SK-N-SH (cell line): ENCODE measurements at places on chromosomes 2 and 18. TPM values are rescaled to one million over a fixed set of nuclear protein-coding genes. Genes with fewer than 3 reads are reported as not detected.

DNA sequence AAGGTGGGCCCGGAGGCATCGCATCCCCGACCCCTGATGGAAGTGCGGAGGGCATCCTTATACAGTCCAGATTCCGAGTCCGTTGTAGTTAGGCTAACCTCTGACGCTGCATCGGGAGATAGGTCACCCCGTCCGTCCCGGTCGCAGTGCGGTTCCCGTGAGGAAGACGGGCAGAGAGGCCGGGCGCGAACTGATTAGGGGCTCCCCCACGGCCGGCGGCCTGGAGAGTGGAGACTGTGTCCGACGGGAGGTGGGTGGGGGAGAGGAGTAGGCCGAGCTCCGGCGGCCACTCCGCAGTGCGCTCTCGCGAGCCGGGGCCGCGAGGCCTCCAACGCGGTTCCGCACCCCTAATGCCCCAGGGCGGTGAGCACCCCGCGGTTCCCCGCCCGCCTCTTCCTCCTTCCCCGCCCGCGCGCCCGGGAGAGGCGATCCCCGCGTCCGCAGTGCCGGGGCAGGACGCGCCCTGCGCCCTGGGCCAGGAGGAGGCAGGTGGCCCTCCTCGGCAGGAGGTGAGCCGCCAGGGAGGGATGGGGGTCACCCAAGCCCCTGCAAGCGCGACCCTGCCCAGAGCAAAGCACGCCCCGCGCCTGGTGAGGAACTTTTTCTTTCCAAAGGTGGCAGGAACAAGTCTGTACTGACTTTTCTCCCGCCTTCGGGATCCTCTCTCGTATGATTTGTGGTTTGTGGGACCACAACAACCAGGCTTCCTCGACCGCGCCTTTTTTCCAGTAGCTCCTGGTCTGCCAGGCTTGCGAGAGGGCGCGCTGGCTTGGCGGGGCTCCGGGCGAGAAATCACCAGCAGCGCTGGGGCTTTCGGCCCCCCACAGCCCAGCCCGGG lies 1.4 kb upstream of the SP5 start:
- DNase-seq = peak; percentile 43

DNA sequence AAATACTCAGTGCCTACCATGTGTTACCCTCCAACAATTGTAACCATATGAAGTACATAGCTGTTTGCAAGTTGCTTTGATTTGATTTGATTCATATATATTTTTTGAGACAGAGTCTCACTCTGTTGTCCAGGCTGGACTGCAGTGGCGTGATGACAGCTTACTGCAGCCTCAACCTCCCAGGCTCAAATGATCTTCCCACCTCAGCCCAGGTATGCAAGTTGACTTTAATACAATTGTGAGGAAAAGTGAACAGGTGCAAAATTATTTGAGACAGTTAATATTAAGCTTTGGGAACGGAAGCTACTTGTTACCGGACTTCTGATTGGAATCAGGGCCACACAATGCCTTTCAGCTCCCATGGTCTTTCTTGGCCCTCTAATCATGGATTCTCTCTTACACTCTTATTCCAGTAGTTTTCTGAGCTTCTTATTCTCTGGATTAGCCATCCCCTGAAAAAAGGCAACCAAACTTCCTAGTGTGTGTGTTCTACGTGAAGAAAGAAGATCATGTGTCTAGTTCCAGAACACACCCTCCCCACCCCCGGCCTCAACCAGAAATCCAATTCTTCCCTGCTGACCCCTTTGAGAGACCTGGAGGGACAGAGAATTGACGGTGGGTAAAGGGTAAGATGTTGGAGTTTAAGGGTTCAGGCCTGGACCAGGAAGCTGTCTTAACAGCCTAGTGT lies 1.1 kb upstream of the RPL37A start:
- no peak for DNase-seq

DNA sequence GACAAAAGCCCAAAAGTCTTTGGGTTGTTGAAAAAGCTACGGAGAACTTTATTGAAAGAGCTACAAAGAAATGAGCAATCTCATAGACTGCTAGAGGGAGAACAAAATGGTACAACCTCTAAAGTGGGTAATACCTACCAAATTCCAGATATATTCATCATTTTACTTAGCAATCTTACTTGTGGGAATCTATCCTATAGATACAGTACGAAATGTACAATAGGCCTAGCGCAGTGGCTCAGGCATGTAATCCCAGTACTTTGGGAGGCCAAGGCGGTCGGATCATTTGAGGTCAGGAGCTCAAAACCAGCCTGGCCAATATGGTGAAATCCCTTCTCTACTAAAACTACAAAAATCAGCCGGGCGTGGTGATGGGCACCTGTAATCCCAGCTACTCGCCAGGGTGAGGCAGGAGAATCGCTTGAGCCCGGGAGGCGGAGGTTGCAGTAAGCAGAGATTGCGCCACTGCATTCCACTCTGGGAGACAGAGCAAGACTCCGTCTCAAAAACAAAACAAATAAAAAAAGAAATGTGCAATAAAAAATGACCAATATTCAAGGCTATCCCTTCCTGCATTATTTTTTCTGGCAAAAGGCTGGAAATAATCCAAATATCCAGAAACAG lies 10.1 kb downstream of the EXOC6B start:
- no peak for DNase-seq

- DNase-seq = no peak
These were observed 1017.6 kb upstream of the PIK3C3 start for GRCh38 chr18:40937386-40937785.

- no peak for DNase-seq
These were observed 49.6 kb downstream of the GALNT14 start for GRCh38 chr2:31088504-31089195.

DNA sequence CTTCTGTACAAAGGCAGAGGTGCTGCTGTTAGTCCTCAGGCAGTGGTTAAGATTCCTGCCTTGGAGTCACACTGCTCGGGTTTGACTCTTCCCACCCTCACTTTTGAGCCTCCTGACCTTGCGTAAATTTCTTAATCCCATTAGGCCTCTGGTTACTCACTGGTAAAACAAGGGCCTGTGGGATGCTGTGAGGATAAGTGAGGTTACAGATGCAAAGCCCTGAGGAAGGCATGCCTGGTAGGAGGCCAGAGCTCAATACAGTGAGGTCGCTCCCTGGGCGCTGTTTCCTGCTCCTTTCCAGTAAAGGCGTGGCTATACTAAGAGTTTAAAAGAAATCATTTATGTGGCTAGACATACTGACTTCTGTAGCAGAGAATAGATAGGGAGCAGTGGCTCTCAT lies 127.5 kb upstream of the TMEM200C start:
- DNase-seq = no peak

DNA sequence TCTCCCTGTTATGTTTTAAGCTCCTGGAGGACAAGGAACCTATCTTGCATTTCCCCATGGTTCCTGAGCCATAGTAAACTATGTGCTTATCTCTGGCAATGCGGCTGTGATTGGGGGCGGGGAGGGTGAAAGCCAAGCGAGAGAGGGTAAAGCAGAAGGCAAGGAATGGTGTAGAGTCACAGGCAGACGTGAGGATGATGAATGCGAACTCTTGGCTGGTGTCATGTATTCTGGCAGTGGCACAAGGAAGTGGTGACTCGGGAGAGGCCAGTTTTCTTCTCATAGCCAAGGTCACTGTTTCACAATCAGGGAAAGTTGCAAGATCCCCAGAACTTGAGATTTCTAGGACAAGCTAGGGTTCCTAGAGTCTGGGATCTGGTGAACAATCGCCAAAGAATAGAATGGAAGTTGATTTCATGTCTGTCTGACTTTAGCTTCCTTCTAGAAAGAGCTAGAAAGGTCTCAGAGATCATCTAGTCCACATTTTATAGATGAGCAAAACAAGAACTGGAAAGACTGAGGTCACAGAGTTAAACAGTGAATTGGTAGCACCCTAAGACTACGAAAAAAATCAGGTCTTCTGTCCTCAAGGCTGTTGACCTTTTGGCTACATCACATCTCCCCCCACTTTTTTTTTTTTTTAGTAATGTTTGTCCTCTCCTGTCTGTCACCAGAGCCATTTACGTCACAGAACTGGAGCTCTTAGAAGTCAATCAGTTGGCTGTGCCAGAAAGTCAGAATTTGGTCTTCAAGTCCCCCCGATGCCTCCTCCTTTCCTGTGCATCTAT lies 137.0 kb downstream of the BCL11A start:
- no peak for DNase-seq

DNA sequence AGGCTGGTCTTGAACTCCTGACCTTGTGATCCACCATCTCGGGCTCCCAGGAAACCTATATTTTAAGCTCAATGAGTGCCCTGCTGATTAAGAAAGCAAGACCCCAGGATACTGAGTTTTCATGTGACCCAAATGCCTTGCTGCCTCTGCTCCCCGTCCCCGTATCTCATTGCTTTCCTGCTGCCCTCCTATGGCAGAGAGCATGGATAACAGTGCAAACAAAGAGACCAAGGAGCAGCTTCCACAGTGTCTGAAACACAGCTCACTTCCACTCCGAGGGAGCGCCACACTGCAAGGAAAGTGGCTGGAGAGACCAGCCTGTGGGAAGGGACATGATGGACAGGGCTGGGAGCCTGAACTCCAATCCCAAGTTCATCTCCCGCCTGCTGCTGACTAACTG lies 246.8 kb downstream of the TMEM182 start:
- no peak for DNase-seq

DNA sequence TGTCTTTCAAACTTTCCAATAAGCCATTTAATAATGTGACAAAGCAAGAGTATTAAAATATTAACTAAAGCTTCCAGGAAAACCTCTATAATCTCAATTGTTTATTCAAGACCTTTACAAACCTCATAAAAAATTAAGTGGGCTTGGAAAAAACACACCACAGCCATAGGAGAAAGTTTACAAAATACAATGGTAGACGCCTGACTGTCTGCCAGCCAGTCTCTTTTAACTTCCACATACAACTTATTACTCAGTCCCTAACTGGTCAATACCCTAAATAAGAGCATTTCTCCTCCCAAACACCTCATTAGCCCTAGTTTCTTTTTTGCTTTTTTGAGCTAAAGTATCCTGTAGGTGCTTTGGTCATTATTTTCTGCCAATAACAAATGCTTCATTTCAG lies 247.4 kb upstream of the CYP26B1 start:
- no peak for DNase-seq

- DNase-seq = no peak
These were observed 371.6 kb downstream of the HRH4 start for GRCh38 chr18:24831871-24832665.

GRCh38 chr2:157764386-157764785 lies 111.7 kb downstream of the ACVR1 start:
- DNase-seq = no peak

- no peak for DNase-seq
These were observed 87.9 kb downstream of the ZEB2 start for GRCh38 chr2:144431998-144432397.

- DNase-seq = no peak
These were observed 2.8 kb downstream of the PREPL start for GRCh38 chr2:44358503-44358902.

GRCh38 chr2:130807659-130808385 lies 28.9 kb upstream of the ARHGEF4 start:
- no peak for DNase-seq

DNA sequence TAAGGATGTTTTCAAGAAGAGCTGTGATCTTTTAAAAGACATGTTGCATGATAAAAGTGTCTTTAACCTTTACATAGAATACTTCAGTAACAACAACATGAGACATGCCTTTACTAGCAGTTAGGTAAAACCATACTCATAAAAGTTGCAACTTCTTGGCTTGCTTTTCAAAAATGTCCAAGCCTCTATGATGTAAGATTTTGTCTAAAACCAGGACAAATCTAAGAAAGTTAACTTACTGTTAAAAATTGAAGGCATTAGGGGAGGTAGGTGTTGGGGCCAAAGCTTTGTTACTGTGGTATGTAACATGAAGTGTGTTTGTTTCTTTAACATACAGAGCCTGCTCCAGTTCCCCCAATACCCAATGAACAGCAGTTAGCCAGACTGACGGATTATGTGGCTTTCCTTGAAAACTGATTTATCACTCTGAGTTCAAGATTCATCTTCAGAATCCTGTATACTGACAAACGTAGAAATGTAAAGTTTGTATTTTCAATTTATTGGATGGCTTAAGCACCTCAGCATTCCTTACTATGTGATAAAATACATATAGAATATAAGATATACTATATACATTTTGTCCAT lies 11.7 kb downstream of the COPS8 start:
- no peak for DNase-seq

DNA sequence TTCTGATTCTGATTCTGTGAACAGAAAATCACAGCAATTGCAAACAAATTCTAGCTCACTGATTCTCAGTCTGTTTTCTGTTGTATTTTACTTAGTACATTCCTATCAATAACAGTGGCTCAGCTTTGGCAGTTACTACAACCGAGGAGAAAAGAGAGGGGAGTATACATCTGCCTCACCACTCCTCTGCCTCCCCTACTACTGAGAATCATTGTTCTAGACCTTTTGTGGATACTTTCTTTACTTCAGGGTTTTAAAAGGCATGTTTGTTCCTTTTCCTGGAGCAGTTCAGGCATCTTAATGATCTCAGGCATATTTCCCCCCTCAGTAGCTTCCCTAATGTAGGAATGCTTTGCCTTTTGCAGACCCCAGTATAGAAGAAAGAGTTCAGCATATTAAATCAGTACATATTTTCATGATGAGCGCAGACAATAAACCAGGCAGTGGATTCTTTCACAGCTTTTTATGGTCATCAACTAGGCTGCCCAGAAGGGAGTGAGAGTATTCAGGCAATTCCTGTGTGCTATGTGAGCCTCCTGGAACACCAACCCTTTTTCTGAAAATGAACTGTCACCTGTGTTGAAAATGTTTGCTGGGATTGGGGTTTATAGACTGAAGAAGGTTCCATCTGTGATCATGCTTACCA lies 10.3 kb downstream of the STAMBP start:
- DNase-seq = no peak

- no peak for DNase-seq
These were observed 49.7 kb upstream of the MAPRE2 start for GRCh38 chr18:34991561-34991960.

Gene GAL3ST2
- 0.10 and 0.15 TPM in 2 replicates for polyA plus RNA-seq

Gene MLPH
- polyA plus RNA-seq = 84.8 and 93.6 TPM in 2 replicates

Gene HOXD1
- not detected in 2 replicates for polyA plus RNA-seq

Gene PROM2
- 0.38 and 0.49 TPM in 2 replicates for polyA plus RNA-seq

Gene BCL11A
- 1.9 and 2.4 TPM in 2 replicates for polyA plus RNA-seq

Gene HSPE1
- polyA plus RNA-seq = 130 and 142 TPM in 2 replicates

Gene LYG1
- polyA plus RNA-seq = 1.2 and 1.4 TPM in 2 replicates

Gene ACMSD
- polyA plus RNA-seq = not detected in 2 replicates

Gene NT5DC4
- not detected in 2 replicates for polyA plus RNA-seq

Gene CNDP1
- not detected in 2 replicates for polyA plus RNA-seq

Gene SPP2
- 0.19 and 0.30 TPM in 2 replicates for polyA plus RNA-seq

Gene KATNAL2
- polyA plus RNA-seq = 6.5 and 8.2 TPM in 2 replicates

Gene COLEC11
- 8.7 and 15.2 TPM in 2 replicates for polyA plus RNA-seq
